ENCODE measurements at places on chromosomes 4 and X.

DNA sequence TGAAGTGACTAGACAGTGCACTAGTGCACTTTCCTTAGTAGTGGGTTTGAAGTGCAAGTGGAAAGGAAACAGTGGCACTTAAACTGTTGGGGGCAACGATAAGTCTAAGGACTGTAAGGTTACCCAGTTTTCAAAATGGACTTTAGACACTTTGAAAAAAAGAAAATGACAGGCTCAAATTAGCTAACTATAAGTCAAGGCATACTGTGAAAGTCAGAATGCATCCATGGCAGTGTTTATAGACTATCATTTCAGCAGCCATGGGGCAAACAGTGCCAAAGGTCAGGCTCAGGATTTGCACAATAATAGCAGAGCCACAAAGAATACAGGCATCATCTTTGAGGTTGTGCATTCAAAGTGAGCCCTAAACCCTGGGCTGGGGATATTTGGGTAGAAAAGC is 104.4 kb downstream of the CXCL13 start:
- DNase-seq = no peak

- DNase-seq = no peak
Observed at GRCh38 chr4:35500812-35501211, 743.5 kb downstream of the ARAP2 start.

DNA sequence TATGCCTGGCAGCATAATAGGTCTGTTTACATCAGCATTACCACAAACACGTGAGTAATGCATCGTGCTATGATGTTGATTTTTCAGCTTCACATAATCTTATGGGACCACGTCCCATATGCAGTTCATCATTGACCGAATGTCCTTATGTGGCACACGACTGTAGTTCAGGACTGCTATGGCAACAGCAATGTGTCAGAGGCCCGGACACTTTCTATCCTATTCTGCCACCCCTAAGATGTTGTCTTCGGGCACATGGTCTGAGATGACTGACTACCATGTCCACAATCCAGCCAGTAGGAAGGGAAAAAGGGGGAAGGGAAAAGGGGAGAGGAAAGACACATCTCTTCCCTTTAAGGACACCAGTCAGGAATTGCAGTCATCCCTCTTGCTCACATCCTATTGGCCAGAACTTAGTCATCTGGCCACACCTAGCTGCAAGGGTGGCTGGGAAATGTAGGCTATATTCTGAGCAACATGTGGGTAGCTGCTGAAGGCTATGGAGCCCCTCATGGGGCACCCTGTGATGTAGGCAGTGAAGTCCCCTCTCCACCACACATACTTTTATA is 196.0 kb upstream of the RBPJ start:
- DNase-seq = no peak

GRCh38 chrX:97021680-97022079 is 138.0 kb downstream of the RPA4 start:
- DNase-seq = no peak

GRCh38 chrX:111483135-111483534 is 28.3 kb upstream of the SERTM2 start:
- DNase-seq = no peak

- no peak for DNase-seq
Observed at GRCh38 chr4:181702864-181703495, 540.2 kb upstream of the TENM3 start.

DNA sequence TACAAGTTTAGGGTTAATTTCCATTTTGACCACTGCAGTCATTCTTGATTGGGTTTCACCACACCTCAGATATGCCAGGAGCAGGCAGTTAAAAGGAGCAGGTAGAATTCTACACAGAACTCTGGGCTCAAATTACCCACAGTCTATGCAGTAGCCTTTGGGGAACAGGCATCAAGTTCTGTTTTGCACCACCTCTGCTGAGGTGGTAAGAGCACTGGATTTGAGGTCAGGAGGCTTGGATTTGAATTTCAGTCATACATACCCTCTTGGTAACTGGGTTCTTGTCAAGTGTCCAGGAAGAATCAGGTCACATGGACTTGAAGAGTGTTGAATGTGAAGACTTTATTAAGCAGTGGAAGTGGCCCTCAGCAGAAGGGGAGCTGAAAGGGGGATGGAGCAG is 40.4 kb upstream of the PGK1 start:
- DNase-seq = no peak

DNA sequence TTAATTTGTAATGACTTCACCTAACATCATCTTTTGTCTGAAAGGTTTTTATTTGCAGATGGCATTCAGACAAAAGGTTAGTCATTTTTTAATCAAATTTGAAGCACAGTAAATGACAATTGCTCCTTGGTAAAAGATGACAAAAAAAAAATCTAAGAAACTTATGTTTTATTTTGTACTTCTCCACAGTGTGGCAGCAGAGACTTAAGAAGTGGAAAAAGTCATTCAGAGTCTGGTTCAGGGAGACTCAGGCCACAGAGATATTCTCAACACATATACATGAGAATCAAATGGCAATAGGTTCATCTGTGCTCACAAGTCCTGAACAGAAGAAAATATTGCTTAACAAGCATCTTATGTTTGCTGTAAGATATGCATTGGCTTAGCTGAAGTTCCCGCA is 436.2 kb downstream of the KCNIP4 start:
- DNase-seq = no peak

GRCh38 chrX:78326401-78326800 is 1.0 kb downstream of the CYSLTR1 start:
- no peak for DNase-seq

DNA sequence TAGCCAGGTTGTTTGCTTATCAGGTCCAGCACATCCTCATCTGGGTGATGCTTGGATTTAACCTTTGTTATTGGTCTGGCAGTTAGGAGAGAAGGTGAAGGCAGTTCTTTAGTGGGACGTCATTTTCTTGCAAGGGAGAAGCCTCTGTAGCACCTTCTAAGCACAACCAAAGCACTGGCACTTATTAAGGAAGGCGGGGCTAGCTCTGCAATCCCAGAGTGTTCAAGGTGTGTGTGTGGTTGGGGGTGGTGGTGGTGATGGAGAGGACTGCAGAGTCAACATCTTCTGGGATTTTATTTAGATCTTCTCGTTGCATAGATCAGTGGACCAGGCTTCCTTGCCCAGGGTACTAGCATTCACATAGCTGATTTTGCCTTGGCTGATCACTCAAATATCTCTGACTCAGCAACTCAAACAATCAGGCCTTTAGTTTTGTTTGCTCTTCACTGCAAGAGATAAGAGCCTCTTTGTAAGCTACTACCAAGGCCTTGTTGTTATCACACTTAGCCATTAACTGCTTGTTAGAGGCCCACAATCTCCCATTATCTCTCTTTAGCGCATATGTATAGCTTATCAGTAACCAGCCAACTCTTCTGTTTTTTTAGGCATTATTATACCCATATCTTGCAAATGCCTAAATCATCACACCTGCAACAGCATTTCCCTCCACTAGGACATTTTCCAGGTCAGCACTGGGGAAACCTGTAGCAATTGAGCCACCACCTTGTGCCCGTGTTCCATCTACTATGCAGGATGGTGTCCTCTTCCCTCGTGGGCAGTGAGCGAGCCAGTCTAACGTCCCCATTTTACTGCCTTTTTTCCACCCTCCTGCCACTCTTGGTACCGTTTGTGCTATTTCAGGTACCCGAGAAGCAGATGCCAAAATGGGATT is 36.5 kb upstream of the LINC00632 start:
- DNase-seq = no peak

GRCh38 chrX:110051559-110051958 is 48.6 kb downstream of the TMEM164 start:
- DNase-seq = no peak

DNA sequence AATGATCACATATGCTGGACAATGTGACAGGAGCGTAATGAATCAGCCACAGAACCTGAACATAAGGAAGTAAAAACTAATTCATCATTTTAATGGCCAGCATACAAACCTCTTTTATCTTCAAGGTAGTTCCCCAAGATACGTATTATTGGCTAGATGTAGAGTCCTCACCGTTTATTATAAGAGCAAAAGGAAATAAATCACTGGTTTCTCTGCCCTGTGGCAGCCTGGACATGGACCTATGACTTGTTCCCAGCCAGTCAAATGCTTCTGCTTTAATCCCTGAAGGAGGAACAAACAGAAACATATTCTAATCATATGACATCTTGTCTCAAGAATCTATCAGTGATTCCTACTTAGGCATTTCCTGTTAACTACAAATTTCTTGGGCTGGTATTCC is 86.8 kb upstream of the FAM241A start:
- DNase-seq = no peak

- no peak for DNase-seq
Observed at GRCh38 chr4:168604496-168605373, 107.9 kb downstream of the PALLD start.

- no peak for DNase-seq
Observed at GRCh38 chrX:139831675-139832456, 101.0 kb downstream of the ATP11C start.

DNA sequence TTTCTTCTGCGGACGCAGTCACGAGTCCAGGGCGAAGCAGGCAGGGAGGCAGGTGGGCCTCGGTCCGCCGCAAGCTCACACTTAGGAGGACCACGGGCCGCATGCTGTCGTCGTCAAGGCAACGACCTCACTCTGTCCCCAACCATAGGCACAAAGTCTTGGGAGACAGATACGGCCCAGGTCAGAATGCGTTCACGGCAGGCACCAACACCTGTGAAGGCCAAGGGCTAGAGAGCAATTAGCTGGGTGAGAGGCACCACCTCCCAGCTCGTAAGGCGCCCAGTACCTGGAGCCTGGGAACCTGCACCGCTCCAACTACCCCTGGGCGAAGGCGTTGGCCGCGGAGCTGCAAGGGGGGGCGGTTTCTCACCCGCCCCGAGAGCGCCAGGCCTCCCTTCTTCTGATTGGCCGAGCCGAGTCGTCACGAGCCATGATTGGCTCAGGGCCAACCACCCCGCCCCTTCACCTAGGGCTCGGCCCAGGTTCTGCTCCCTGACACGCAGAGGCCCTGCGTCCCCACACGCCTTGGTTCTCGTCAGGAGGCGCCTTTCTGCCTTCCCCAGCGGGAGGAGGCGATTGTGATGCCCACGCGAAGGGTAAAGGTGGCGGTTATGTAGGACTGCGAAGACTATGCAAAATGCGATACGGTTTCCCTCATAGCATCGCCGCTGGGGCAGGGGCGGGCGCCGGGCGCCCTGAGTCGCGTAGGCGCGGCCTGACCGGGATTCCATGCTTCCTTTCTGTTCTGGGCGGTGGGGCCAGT is at the start of gene CDKL2:
Gene CDKL2, minus strand, starts transcription at position 355 of the 763 bp plus-strand sequence. CDS start 4,540 bp downstream, outside the sequence.
- DNase-seq = peak; percentile 89

- DNase-seq = no peak
Observed at GRCh38 chr4:174764105-174764729, 64.8 kb downstream of the GLRA3 start.

DNA sequence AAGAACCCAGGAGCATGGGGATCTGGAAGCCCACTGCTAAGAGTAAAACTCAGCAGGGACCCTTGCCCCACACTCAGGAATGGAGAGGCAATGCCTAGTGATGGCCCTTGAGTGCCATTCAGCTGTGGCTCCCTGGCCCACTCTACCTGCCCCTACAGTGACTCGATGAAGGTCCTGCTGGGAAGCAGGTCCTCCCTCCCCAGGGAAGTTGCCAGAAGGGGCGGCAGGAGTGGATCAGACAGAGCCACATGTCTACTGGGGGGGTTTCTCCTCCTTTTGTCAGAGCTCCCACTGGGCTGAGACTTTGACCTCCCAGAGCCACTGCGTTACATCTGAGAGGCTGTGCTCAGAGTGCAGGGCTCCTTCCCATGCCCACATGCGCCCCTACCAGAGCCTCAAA is 1.2 kb downstream of the SLC10A3 start:
- no peak for DNase-seq

GRCh38 chr4:89586318-89586717 is 250.6 kb downstream of the SNCA start:
- DNase-seq = no peak

- no peak for DNase-seq
Observed at GRCh38 chr4:7429601-7430078, 5.1 kb downstream of the PSAPL1 start.

DNA sequence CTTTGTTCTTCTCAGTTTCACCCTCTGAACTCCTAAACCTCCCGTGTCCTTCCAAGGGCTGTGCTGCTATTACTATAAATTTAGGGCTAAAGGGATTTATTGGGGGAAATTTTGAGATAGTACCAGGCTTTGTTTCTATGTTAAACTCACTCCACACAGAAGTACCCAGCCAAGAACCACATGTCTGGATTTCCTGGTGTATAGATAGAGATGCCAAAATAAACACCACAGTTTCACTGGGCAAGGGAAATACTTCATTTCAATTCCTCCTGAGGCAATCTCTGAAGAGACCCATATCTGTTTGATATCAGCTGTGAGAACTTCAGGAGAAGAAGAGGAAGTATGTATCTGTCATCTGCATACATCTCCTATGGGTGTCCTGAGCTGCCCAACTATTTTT is 21.7 kb upstream of the CLNK start:
- no peak for DNase-seq

DNA sequence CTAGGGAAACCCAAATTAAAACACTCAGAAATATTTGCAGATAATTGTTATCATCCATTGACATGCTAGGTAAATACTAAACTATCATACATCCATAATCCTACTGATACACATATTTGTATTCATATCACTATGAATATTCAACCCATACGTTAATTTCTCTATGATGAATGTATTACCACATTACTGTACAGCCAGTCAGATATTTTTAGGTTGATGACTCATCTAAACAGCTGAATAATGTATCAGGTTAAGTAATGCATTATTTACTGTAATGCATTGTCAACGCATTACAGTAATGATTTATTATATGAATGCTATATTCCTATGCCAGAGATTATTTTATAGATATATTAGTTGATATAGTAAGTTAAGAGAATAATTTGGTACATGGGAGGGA is 37.1 kb downstream of the VEGFC start:
- DNase-seq = no peak

DNA sequence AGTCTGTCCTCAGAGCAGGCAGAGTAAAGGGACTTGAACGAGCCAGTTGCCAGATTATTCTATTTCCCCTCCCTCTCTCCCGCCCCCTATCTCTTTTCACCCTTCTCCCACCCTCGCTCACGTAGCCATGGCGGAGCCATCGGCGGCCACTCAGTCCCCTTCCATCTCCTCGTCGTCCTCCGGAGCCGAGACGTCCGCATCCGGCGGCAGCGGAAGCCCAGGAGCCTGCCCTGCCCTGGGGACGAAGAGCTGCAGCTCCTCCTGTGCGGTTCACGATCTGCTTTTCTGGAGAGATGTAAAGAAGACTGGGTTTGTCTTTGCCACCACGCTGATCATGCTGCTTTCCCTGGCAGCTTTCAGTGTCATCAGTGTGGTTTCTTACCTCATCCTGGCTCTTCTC is 106.2 kb upstream of the SMAD1 start:
- DNase-seq = no peak

DNA sequence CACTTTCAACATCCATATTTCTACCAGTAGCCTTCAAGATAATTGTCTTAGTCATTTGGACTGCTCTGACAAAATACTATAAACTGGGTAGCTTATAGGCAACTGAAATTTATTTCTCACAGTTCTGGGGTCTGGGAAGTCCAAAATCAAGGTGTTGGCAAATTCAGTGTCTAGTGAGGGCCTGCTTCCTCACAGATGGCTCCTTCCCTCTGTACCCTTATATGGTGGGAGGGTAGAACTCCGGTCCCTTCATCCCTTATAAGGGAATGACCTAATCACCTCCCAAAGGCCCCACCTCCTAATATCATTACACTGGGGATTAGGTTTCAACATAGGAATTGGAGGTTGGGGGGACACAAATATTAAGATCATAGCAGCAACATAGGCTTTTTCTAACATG is 7.4 kb upstream of the TBC1D25 start:
- no peak for DNase-seq
